Stimulated activated CD8-positive, alpha-beta memory T cell treated with anti-CD3 and anti-CD28 coated beads, Interleukin-2, amount 100 ng/mL, for 48 hours (primary cell): ENCODE measurements at places on chromosomes 12 and 14.

GRCh38 chr12:109832541-109833306, 474 bp downstream of the TRPV4 start:
- no peak for DNase-seq

DNA sequence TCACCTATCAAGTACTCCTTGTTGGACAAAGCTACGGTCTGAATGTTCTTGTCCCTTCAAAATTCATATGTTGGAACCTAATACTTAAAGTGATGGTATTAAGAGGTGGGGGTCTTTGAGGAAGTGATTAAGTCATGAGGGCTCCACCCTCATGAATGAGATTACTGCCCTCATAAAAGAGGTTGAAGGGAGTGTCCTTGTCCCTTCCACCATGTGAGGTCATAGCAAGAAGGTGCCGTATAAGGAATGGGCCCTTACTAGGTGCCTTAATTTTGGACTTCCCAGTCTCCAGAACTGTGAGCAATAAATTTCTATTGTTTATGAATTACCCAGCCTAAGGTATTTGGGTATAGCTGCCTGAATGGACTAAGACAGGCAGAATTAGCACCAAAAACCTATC, 191.1 kb upstream of the NUDT4 start:
- DNase-seq = no peak

- DNase-seq = no peak
Observed at GRCh38 chr14:88476214-88476774, 78.5 kb downstream of the PTPN21 start.

DNA sequence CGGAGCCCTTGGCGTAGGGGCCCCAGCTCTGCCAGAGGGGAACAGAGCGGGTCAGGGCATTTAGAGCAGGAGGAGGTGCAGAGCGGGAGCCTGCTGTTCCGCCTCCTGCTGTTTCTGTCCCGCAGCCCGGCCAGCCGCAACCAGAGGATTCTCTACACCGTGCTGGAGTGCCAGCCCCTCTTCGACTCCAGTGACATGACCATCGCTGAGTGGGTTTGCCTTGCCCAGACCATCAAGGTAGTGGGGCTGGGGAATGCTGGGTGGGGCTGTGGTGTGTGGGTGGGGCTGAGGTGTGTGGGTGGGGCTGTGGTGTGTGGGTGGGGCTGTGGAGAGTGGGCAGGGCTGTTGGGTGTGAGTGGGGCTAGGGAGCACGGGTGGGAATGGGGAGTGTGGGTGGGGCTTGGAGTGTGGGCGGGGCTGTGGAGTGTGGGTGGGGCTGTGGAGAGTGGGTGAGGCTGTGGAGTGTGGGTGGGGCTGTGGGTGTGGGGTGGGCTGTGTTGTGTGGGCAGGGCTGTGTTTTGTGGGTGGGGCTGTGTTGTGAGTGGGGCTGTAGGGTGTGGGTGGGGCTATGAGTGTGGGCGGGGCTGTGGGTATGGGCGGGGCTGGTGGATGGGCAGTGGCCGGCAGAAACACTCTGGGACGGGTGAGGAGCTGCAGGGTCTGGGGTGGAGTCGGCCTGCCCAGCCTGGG, 8.0 kb downstream of the ASPG start:
- no peak for DNase-seq

GRCh38 chr12:111469401-111469800, 63.7 kb downstream of the SH2B3 start:
- no peak for DNase-seq

DNA sequence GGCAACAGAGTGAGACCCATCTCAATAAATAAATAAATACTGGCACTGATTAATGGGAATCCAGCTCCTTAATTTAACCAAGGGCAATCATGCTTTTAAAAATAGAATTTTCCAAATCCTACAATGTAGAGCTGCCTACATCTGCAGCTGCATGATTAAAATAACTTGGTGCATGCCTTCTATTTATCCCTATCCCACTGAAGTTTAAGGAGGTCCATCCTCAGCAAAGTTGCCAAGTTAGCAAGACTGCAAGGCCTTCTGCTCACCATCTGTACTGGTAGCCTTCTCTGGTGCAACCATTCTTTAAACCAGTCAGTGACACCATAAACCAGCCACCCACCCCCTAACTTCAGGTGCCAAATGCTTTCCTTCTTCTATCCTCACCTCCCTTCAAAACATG, 226.1 kb downstream of the ITPR2 start:
- no peak for DNase-seq

- DNase-seq = no peak
Observed at GRCh38 chr12:102726686-102727085, 190.4 kb downstream of the PAH start.
